ENCODE measurements at places on chromosomes 6 and 20. TPM values are rescaled to one million over a fixed set of nuclear protein-coding genes. Genes with fewer than 3 reads are reported as not detected.

Gene ACTL10
- total RNA-seq, result not detected

Gene LRRN4
- 0.48 TPM for total RNA-seq

Gene RSPO3
- total RNA-seq, result 5.2 TPM

Gene GSTA2
- total RNA-seq, result not detected

Gene TMEM217
- 1.1 TPM for total RNA-seq

Gene HLA-DMB
- 17.6 TPM for total RNA-seq
